ENCODE measurements at places on chromosomes 2 and 18.

DNA sequence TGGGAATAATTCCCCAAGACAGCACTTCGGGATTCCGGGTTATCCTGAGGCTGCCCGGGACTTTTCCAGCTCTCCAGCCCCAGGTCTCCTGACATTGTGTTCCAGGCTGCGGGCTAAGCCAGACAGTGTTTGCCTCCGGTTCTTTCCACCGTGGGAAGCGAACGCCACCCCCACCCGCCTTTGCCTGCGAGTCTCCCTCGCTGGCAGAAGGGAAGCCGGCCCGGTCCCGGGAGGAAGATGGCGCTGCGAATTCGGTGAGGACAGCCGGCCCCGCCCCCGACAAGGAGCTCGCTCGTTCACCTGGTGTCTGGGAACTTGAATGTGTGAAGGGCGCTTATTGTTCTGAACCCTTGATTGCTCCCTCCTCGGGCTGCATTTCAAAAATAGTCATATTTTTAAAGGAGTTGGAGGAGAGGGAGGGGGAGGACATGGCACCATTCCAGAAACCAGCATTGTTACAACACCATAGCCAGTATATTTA is 2.9 kb downstream of the LRATD1 start:
- no peak for DNase-seq

DNA sequence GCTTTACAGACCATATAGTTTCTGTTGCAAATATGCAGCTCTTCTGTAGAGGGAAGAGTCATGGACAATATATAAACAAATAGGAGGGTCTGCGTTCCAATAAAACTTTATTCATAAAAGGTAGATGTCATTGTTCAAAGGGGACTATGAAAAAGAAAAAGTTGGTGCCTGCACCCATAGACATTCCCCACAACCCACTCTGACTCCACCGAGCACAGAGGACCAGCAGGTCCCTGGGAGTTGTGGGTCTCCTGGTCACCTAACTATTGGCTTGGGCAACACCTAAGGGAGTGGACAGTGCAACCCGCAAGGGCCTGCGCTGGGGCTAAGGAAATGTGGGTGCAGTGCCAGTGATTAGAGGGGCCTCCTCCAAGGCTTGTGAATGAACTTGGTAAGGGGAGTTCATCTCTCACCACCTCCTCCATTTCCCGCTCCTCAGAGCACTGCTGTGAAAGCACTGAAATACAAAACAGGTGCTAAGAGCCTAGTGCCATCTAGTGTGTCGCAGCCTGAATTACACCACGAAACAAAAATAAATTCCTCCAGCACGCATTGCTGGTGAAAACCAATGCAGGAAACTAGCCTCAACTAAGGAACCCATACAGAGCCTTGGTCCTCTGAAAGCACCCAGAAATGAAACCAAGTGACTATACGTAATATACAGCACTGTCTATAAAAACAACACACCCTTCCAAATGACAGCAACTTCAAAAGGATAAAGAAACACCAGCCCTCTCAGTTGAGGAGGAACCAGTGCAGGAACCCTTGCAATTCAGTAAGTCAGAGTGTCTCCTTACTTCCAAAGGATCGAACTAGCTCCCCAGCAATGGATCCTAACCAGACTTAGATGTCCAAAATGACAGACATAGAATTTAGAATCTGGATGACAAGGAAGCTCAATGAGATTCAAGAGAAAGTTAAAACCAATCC is 166.6 kb downstream of the RNF144A start:
- no peak for DNase-seq

GRCh38 chr2:38886063-38886462 is 3.6 kb upstream of the ARHGEF33 start:
- DNase-seq: no peak

DNA sequence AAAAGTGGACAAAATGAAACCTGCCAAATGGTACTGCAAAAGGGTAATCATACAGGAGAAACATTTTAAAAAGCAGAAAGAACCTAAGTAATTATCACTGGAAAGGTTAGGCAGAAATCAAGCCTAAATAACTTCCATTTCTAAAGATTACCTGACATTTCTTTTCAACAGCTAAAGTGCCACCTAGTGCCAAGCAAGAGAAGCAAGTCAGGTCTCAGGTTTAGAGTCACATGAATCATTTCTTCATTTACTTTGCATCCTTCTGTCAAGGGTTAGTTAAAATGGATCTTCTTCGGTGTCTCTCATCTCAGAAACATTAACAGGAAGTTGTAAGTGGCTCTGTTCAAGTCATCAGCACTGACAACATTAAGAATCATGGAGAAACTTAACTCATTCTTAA is 90.3 kb downstream of the AKAIN1 start:
- no peak for DNase-seq

GRCh38 chr2:120508567-120509041 is 162.7 kb downstream of the INHBB start:
- no peak for DNase-seq

DNA sequence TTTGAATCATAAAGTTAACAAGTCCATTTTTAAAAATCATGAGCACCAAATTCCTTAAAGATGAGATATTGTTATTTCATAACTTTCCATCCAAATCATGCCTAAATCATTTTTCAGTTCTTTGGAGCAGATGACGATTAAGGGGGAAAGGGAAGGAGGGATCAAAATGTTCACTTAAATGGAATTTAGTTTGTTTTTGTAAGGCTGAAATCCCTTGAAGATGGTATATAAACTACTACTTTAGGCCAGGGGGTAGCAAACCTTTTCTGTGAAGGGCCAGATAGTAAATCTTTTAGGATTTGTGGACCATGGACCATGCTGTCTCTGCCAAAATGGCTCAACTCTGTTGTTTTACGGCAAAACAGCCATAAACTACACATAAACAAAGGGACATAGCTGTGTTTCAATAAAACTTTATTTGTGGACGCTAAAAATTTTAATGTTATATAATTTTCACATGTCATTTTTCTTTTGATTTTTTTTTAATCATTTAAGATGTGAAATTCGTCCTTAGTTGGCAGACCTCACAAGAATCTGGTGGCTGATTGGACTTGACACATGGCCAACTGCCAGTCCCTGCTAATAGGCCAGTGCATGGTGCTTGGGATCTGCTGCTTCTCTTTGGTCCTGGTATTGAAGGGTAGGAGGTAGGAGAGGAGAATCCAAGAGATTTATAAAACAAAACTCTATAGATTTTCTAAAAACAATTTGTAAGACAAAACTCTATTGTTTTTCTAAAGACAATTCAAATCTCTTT is 52.0 kb upstream of the RTN4 start:
- no peak for DNase-seq

DNA sequence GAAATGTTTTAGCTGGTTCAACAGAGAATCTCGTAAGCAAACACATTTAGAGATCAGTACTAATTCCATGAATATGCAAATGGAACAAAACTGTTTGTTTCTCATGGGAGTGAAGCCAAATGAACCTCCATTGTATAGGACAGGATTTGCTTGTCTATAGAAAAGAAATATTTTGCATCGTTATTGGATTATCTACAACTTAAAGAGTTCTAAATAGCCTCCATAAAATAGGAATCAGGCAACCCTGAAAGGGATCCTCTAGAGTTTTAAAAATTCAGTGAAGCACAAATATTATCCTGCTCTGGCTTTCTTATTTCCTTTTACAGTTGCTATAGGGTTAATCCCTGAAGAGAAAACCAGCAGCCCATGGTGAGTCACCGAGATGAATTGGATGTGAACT is 378.4 kb upstream of the NRXN1 start:
- no peak for DNase-seq

- no peak for DNase-seq
These were observed 885.7 kb upstream of the KLHL29 start for GRCh38 chr2:22499082-22499839.

DNA sequence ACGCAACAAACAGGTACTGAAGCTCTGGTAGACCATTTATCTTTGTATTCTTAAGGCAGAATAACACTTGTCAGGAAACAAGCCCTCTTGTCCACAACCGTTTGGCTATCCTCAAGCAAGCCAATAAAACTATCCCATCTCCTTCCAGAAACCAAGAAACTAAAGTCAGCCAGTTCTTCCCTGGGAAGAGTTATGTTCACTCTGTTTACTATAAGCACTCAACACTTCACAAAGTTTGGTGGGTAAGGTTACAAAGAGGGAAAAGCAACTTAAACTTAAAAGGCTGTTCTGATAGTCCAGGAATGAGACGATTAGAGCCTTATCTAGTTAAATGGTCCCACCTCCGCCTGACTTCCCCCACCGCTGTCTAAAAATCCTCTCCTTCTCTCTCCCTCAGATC is 25.6 kb downstream of the LRP2 start:
- DNase-seq: no peak

GRCh38 chr2:239608260-239608659 is 207.4 kb upstream of the HDAC4 start:
- no peak for DNase-seq

DNA sequence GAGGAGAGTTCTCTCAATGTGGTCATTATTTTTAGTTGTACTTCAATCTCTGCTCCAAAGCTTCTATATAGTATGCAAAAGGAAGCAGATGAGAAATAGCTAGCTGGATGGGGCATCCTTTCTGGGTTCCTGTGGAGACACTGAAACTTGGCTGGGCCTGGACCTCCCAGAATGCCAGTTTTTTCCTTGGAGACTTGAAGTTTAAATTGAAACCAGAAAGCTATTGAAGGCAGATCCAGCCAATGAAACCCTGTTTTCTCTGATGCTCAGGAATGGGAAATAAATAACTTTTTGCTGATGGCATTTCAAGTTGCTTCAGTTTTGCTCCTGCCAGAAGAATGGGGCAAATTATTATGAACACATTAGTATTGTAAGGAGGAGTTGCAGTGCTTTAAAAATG is 2.9 kb downstream of the SETBP1 start:
- no peak for DNase-seq

DNA sequence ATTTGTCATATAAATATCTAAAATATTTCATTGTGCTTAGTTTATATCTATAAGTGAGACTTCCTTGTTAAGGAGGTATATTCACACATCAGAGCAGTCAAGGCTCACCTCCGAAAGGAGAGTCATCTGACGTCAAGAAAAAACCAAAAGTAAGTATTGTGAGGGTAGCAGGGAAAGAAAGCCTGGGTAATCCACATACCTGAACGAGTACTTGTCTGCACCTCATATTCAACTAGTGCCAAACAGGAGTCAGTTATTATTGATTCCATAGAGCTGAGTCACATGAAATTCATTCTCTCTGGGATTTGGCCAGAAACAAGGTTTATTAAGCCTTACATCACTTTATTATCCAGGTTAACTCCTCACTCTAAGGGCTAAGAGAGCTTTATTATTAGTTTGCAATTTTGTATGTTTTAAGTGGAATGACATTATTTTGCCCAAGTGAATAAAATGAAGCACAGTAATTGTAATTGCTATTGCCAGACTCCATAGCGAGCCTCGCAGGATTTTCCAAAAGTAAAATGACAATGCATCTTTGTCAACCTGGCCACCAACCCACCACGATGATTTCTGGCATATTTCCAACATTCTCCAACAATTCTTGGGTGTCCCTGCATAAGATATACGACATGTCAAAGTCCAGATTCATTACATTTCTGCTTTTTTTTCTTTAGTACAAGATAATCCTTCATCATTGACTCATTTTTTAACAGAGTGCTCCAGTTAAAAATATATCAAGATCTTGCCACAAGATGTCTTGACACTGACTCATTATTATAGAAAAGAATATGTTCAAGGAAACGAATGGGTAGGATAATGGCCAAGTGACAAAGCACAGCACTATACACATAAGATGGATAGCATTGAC is 1210.4 kb upstream of the ACVR2A start:
- no peak for DNase-seq

- no peak for DNase-seq
These were observed 25.6 kb upstream of the ACSL3 start for GRCh38 chr2:222835143-222835822.

DNA sequence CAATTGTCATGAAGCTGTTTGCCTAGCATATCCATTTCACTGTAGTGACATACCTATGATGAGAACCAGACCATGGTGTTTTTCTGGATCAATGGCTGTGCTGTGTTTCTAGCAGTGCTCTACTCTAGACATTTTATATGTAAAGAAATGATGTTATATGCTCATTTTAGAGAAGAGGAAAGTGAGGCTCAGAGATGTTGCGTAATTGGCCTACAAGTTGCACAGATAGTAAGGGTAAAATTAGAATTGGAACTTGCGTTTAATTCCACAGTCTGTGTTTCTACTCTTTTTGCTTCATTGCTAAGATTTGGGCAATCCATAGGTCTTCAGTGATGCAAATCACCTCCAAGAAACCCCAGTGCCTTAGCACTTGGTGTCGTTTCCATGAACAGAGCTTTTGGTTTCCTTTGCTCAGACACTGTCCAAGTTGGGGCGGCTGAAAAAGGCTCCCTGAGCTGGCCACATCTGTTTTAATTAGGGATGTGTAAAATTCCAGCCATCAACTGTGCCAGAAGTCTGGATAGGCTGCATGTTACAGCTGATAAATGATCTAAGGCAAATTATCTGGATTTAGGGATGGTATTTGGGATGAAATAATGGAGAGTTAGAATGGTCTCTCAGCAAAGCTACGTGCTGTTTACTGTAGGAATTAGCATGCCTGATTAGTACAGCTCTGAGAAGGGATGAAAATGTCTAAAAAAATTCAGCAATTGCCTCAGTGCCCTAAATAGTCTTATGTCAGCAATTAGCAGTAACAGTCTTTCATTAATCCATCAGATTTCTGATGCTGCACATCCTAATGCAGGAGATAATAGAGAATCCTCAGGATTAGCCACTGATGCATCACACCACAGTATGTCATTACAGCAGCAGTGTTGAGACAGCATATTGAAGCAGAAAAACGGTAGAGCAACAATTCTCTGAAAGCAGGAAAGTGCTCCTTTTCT is 65.3 kb downstream of the PTPRM start:
- DNase-seq: no peak

Measured in stimulated activated naive CD8-positive, alpha-beta T cell treated with anti-CD3 and anti-CD28 coated beads, Interleukin-15, amount 100 ng/mL, for 72 hours (primary cell).